Pulmonary artery endothelial cell (primary cell): ENCODE measurements at places on chromosomes 6 and 20. TPM values are rescaled to one million over a fixed set of nuclear protein-coding genes. Genes with fewer than 3 reads are reported as not detected.

DNA sequence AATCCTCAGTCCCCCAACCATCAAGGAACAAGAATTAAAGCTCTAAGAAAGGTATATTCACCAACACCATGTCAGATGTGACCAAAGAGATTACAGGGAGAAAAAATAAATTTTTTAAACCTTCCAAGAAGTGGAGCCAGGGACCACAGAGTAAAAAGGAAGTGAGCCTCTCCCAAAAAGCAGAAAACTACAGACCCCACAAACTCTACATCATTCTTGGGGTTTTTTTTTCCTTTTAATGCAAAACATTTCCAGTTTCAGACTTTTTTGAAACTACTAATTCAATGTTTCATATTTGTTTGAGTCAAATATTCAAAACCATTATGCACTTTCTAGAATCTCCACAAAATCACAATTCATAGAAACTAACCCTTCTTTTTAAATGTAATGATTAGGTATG is 6.8 kb upstream of the IL17F start:
- no peak for DNase-seq

- peak; percentile 33 for DNase-seq
These were observed 21.6 kb upstream of the MTRF1L start for GRCh38 chr6:153023977-153024708.

GRCh38 chr6:134343066-134343465 is 25.2 kb upstream of the SGK1 start:
- no peak for DNase-seq

The PSORS1C1 gene
- total RNA-seq, result 2.2 and 2.4 TPM in 2 replicates

- DNase-seq, result no peak
These were observed 214.8 kb downstream of the ZDHHC14 start for GRCh38 chr6:157595768-157596167.

DNA sequence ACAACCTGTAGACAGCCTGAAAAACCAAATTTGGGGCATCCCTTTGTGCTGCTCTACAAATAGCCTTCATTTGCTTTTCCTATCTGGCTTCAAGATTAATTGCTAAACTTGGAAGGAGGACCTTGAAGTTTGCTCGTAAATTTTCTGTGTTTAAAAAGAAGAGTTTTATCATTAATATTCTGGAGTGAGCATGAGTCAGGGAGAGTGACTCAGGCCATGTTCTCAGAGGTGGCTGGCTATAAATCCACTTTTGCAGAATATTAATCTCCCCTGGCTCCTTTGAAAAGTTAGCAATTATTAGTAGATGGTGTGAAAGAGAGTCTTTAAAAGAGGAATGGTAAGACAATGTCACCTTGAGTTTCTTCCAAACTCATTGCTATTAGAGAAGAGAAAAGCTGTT is 91.0 kb downstream of the ANKEF1 start:
- DNase-seq, result no peak

DNA sequence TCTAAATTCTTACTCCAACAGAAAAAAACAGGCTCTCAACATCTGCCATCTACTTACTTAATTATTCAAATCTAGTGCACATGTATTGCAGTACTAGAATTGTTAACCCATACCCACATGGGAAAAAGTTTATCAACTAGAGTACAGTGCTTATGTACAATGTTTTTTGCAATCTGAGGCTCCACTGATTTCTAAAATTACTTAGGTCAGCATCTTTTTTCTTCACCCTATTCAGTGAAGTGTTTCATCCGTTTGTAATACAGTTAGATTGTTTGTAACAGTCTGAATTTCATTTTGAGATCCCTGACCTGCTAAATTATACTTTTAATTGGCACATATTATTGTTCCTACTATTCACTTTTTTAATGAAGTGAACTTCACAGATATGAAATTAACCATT is 402.2 kb downstream of the FOXA2 start:
- no peak for DNase-seq

DNA sequence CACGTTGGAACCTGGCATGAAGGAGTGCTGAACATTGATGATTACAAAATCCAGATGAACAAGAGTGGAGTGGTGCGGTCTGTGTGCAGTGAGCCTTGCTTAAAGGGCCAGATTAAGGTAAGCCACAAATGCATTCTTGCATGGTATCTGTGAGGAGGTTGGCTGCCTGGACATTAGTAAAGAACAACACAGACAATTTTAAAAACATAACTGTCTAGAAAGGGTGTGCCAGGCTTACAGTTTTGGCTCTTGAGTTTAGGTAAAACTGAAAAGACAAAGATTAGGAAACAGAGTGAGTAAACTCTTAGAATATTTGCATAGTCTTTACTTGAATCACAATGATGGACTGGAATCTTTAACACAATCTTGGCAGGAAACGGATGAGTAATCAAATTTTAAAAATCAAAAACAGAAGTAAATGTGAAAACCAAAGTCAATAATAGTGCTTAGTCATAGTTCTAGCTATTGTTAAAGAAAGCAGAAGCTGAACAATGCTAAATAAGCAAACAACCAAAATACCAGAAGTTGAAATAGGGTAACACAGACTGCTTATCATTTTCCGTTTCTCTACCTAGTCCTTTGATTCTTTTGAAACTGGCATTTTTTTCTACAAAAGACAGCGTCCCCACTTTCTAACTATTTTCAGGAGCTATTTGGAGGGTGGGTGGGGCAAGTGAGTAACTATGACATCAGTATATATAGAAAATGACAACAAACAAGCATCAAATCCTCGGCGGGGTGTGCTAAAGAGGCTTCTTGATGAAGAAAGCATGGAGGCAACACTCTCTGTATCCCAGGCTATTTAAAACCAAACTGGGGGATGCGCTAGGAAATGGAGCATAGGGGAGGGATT is 185.8 kb upstream of the RAB32 start:
- peak; percentile 78 for DNase-seq

DNA sequence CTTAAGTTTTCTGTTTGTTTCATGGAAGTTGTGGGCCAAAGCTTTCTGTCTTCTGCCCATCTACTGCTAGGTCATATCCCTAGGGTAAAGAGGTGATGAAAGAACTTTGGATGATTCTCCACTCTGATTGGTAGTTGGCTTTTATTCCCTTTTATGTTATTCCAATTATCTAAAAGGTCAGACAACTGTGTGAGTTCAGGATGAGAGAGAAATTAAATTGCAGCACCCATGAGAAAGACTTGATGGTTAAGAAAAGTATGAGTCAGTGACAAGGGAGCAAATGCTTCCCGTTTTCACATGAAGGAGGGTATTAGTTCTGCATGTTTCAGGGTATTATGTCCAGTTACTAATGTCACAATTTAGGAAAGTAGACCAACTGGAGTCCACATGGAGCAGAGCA is 136.3 kb downstream of the CD109 start:
- DNase-seq, result no peak
